Caki2 (cell line): ENCODE measurements at places on chromosomes 2 and 18. TPM values are rescaled to one million over a fixed set of nuclear protein-coding genes. Genes with fewer than 3 reads are reported as not detected.

DNA sequence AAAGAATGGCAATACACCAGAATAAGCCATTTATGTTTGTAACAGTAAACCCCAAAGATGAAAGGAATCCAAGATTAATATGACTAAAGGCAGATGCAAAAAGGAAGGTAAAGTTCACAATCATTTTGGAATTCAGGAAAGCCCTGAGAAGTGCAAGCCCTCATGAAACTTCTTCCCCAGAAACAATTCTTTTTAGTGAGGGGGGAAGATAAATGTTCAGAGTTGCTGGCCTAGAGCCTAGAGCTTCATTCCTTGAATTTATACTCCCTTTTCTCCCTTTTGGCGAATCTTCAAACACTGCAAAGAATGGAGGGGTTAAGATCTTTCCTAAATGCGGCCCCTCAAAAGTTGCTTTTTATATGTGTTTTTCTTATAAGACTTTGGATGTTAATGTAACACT lies 368.8 kb downstream of the MEIS1 start:
- no peak for DNase-seq

ANKRD12 gene
- total RNA-seq = 9.0 and 9.1 TPM in 2 replicates

DNA sequence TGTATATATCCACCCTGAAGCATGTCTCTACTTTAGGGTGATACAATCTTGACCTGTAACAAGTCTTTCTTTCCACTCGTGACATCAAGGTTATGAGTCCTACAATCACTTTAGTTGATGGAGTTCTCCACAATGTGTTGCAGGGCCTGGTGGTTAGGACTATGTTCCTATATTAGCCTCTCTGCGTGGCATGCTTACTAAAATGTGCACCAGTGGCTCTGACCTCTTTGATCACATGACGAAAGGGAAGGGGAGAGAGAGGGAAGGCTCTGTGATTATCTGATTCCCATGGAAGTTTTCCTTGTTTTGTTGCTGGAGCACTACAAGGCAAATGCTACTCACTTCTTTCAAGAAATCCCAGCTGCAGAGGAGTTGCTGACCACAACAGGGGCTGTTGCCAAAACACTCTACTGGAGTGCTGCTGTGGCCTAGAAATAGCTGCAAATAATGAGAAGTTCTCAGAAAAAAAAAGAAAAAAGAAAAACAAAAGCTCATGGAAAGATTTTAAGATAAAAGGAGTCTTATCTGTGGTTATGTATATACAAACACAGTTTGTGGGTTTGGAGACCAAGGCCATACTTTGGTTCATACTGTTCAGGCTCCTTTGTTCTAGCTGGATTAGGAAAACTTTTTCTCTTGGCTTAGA lies 272.8 kb upstream of the MMADHC start:
- peak; percentile 47 for DNase-seq

GRCh38 chr2:159187106-159187505 lies 99.4 kb downstream of the WDSUB1 start:
- peak; percentile 12 for DNase-seq

DNA sequence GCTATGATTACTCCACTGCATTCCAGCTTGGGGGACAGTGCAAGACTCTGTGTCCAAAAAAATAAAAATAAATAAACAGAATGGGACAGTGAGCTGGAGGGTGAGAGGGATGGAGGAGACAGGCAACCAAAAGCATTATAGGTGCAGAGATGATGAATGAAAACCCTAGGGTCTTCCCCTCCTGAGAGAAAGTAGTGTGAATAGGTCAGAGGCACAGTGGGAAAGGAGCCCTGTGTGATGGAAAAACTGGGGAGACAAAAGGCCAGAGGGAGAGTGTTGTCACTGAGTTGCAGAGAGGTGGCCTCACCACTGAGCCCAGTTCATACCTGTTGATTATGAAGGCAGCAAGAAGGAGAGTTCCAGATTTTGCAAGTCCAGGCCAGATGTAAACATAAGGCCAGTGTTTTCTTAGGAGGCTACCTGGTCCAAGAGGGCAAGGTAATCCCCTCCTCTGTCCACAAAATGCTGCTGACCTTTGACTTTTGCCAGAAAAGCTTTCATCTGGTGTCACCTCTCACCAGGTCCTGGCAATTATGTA lies 17.6 kb upstream of the AGFG1 start:
- DNase-seq = no peak

GRCh38 chr18:13835202-13835601 lies 11.3 kb downstream of the MC5R start:
- DNase-seq = no peak

IL36RN gene
- total RNA-seq = not detected in 2 replicates

- DNase-seq = no peak
Observed at GRCh38 chr2:213451542-213452239, 167.4 kb downstream of the SPAG16 start.
